CD4-positive, alpha-beta T cell treated with Interleukin-6 for 4 hours (primary cell): ENCODE measurements at places on chromosomes 13 and 19.

DNA sequence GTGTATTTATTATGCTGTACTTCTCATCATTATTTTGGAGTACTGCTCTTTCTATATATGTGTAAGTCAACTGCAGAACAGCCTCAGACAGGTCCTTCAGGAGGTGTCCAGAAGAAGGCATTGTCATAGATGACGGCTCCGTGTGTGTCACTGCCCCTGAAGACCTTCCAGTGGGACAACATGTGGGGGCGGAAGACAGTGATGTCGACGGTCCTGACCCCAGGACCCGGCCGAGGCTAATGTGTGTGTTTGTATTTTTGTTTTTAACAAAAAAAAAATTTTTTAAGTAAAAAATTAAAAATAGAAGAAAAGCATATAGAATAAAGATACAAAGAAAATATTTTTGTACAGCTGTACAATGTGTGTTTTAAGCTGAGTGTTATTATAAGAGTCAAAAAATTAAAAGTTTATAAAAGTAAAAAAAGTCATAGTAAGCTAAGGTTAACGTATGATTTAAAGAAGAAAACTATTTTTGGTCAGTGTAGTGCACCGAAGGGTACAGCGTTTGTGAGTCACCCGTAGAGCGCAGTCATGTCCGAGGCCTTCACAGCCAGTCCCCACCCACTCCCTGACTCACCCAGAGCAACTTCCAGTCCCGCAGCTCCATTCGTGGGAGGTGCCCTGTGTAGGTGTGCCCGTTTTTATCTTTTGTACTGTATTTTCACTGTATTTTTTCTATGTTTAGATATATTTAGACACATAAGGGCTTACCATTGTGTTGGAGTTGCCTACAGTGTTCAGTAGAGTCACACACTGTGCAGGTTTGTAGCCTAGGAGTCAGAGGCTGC is 42.2 kb upstream of the SPACA7 start:
- DNase-seq = no peak

DNA sequence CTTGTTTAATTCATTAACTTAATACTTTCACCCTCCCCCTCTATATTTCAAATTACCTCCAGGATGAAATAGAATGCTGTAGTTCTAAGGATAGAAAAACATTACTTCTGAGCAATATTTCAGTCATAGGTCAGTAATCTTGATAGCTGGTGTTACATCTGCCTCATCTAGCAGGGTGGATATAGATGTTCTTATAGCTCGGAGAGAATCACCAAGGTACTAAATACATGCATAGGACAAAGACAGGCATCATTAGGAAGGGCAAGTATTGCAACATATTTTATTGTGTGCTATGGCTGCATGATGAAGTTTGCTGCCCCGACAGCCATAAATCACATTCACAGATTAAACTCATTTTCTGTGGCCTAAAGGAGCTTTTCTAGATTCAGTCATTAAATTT is 601.0 kb downstream of the FGF9 start:
- no peak for DNase-seq

DNA sequence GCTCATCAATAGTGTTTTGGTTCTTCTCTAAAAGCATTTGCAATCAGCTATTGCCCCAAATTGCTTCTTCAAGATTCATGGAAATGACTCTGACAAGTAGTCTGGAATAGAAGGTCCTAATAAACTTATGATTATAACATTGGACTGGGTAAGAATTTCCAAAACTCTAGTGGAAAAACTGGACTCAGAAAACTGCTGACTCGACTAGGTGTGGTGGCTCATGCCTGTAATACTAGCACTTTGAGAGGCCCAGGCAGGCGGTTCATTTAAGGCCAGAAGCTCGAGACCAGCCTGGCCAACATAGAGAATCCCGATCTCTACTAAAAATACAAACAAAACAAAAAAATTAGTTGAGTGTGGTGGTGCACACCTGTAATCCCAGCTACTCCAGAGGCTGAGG is 15.5 kb upstream of the AKT2 start:
- DNase-seq = no peak

GRCh38 chr13:95516021-95516420 is 36.5 kb upstream of the CLDN10 start:
- DNase-seq = no peak

DNA sequence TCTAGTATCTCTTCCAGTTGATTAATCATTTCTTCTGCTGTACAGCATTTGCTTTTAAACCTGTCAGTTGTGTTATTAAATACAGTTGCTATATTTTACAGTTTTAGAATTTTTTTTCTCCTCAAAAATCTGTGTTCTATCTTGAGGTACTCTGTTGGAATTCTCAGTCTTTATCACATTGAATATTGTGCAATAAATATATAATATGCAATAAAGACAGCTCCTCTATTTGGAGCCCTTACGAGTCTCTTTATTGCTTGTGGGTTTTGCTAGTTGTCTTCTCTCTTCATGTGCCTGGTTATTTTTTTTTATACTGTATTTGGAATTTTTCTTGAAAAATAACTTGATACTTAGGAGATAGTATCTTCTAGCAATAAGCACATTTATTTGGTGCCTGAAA is 51.7 kb downstream of the CDK8 start:
- no peak for DNase-seq

DNA sequence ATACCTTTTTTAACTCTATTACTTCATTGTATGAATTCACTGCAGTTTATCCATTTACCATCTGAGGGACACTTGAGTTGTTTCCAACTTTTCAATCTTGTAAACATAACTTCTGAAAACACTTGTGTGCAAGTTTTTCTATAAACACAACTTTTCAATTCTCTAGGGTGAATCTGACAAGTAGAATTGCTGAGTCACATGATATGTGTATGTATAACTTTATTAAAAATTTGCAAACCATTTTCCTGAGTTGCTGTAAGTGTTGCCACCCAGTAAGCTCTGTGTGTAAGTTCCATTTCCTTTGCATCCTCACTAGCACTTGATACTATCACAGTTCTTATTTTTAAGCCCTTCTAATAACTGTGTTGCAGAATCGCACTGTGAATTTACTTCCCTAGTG is 1415.6 kb upstream of the ATXN8OS start:
- DNase-seq = no peak

DNA sequence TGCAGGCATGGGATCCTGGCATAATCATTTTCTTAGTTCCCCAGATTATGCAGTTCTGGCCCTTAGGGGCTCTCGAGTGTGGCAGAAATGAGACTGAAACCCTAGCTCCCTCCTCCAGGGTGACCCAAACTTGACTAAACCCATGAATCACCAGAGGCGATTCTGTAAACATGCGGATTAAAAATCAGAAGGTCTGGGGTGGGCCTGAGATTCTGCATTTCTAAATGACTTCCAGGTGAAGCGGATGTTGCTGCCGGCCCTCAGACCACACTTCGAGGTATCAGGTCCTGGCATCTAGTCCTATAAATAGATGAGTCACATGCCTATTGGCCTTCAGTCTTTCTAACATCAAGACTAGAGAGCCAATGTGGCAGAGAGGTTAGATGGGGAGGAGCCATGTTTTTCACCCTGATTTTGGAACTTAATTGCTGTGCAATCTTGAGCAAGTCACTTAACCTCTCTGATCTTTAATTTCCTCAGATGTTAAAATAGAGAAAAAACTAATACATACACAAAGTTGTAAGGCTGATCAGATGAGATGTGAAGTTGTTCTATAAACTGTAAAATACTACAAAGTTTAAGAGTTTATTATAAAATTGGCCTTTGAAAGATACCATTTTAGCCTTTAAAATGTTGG is 431.2 kb downstream of the FOXO1 start:
- DNase-seq = no peak

DNA sequence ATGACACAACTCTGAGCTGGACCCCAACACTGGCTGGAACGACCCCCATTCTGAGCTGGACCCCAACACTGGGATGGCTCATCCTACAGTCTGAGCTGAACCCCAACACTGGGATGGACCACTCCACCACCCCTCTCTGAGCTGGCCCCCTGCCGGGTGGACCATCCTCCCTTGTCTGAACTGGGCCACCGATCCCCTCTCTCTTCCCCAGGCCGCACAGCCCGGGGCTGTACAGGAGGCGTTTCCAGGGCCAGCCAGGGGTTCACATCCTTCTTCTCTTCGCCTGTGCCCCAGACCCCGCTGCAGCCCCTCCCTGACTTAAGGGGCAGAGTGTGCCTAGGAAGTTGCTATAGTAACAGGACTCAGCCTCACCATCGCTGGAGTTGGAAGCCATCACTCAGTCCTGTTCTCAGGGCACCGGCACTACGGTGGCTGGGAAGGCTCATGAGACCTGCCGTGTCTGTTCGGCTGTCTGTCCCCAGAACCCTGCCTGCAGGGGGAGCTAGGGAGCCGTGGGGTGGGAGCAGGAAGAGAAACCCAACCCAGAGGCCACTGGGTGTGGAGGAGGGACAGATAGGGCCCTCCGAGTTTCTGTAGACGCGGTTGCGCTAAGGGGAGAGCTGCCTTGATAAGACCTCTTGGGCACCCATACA is 3.7 kb downstream of the PRKACA start:
- DNase-seq = peak; percentile 43

DNA sequence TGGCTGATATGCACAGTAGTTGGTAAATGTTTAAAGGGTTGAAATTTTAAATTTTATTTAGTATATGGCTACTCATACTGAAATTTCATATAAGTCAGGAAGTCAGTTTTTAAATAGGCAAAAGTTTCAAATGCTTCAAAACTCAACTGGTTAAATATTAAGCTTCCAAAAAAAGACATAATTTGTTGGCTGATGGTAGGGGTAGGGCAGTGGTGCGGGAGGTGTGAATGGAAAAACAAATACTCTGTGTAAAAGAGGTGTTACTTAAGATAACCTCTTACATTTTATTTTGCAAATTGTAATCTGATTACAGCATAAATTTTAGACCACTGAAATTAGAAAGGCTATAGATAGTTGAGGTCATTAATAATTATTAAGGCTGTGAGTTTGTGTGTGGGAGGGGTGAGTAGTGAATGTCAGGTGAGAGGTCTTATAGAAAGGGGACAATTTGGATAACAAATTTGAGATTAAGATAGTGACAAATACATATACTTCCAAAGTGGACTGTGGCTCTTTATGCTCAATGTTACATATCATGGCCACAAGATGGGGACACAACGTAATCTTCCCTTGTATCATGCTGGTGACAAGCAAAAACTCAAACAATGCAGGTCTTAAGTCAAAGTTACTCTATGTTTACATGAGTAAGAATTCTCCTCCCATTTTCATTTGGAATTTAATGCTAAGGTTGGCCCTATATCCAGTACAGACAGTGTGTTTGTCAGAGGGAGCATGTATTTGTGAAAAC is 36.6 kb upstream of the OXGR1 start:
- no peak for DNase-seq

GRCh38 chr19:18964121-18964520 is 23.1 kb upstream of the HOMER3 start:
- DNase-seq = no peak

DNA sequence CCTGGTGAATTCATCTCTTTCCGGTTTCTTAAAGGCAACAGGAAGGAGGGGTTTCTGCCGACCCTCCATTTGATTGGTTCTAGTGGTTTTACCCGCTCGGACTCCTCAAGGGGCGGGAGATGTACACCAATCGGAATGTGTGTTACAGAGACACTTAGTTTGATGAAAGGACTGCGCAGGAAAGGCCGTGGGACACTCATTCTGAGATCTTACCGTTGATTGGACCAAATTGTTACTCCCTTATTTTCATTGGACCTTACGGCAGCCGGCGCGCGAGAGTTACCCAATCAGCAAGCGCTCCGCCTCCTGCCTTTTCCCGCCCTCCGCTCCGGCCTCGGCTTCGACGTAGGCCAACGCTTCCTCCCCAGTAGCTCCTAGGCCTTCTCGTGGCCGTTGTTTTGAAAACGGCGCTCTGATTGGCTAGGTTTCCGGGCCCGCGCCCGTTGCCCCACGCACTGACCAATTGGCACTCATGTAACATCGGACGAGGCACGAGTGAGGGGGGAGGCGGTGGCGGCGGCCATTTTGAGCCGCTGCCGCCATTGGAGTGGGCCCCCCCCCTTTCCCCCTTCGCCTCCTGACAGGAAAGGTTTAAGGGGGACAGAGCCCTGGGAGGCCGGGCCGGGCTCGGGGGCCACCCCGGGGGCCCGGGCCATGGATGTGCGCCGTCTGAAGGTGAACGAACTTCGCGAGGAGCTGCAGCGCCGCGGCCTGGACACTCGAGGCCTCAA is at the start of gene HNRNPUL1:
TSS of gene HNRNPUL1 (plus strand) at position 523 of the 731 bp plus-strand sequence. CDS start at position 655, 132 bp downstream.
- DNase-seq = peak; percentile 98

DNA sequence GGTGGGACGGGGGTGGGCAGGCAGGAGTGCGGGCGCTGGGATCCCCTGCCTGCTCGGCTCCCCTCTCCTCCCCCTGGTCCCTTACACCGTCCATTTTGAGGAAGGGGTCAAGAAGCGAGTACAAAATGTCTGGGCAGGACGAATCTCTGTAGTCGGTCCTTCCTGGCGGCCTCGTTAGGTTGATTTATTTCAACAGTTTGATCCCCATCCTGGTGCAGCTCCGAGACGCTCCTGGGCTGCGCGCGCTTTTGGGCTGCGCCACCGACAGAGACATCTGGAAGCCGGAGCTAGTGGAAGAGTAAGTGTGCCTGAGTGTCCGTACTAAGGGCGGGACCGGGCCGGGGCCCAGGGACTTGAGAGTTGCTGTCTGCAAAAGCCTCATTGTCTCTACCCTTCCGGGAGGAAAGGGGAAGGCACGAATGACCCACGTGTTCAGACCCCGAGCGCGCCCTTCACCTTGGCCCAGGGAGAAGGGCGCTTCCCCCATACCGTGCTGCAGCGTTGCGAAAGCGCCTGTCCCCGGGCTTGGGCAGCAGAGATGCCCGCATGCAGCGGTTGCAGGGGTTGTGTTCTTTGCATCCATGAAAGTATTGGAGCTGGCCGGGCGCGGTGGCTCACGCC is 1.8 kb downstream of the ZNF114 start:
- DNase-seq = peak; percentile 6

DNA sequence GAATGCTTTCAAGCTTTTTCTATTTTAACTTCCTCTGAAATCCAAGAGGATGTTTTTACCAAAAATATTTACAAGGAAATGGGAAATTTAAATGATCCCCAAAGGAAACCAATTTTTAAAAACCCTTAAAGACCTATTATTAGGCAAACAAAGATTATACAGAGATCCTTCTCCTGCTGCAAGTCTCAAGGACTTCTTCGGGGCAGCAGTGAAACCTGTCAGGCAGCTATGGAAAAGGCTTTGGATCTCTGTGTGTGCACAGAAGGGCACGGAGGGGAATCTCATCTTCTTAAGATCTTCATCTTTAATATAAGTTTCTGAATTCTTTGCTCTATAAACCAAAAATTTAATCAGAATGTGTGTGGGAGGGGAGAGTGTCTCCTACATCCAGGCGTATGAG is 36.0 kb upstream of the CLDN10 start:
- no peak for DNase-seq

DNA sequence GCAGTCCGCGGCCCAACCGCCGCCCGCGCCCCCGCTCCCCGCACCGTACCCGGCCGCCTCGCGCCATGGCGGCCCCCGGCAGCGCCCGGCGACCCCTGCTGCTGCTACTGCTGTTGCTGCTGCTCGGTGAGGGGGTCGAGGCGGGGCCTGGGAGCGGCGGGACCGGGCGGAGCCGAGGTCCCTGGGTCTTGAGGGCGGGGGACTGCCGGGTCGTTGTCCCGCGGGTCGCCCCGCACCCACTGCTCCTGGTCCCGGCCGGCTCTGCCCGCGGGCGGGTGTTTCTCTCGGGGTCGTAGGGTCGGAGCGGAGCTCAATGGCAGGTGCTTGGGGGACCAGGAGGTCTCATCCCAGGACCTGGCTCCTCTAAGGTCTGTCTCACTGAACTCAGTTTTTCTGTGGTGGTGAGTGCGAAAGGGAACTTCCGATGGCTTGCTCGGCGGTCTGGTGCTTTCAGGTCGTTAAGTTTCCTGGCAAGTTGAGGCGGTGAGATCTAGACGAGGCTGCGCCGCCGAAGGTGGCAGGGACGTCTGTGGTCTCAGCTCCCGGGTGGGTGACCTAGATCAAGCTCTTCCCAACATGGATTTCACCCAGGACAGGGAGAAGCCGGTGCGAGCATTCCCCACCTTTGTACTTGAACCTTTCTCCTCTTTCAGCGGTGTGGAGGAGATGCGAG is 467 bp downstream of the LAMP1 start:
- peak; percentile 43 for DNase-seq

- no peak for DNase-seq
These were observed 27.5 kb downstream of the RASA3 start for GRCh38 chr13:114104655-114105520.
